ENCODE measurements at places on chromosomes 7 and 10.

- peak; percentile 33 for DNase-seq
Observed at GRCh38 chr10:32929634-32930033, 28.4 kb downstream of the ITGB1 start.

GRCh38 chr10:133107442-133107841, 19.7 kb downstream of the ADGRA1 start:
- no peak for DNase-seq

DNA sequence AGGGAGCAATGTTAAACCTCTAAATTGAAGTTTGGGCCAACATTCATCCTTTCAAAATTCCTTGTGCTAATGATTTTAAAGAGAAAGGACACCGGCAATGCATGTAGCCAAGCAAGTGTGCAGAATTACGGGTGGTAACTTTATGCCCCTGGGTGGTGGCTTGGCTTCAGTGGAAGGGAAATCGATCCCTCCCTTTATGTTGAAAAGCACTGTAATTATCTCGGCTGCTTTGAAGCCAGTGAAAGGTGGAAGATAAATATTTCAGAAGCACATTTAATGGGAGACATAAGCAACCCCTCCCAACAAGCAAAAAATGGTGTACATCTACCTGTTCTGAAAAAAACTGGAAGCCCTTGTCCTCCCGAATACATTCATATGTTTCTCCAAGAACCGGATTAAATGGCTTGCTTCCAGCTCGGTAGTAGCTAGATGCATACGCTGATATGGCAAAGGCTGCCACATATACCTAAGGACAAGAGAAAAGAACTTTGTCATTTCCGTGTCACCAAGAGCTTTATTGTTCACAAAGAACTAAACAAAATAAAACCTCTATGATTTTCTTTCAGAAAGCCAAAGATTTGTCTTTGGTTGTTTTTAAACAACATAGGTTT, 73.3 kb upstream of the GSDME start:
- no peak for DNase-seq

DNA sequence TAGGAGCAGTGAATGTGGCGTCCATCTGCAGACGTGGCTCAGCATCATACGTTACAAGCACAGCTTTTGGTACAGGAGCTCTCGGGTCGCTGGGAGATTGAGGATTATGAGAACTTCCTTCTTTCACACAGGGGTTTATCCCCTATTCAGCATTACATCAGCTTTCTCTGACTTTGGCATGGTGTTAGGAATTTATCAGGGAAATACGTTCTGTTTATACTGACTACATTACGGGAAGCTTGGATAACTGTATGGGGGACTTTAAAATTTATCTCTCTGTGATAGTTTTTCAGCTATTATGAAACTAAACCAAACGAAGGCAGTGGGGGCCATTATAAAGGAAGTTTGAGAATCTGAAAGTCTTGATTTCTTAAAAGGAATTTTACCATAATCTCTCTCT, 110.1 kb upstream of the INSYN2A start:
- DNase-seq = no peak

- DNase-seq = no peak
Observed at GRCh38 chr7:123571684-123572083, 14.1 kb upstream of the NDUFA5 start.

DNA sequence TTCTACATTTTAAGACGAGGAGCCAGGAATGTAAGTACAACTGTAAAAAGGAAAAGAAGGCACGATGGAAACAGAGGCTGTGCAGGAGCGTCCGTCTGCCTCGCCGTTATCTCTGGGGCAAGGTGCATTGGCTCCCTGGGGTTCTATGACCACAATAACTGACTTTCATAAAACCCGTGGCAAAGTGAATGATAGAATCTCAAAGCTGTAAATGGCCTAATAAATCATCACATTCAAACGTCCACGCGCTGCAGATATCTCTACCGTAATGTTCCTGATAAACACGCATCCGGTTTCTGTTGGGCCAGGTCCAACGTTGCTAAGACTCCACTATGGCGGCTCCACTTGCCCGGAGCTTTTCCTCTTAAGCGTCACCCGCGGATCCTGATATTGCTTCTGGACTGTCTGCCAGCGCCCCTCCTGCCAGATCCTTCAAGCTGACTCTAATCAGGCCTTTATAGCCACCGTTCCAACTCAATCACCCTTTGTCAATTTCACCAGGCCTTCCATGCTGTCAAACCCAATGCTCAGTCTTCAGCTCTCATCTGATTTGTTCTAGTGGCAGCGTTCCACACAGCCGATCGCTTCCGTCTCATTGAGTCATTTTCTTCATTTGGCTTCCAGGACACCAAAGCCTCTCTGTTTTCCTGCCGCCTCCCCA, 265.6 kb upstream of the FOXK1 start:
- DNase-seq = no peak

GRCh38 chr10:77756319-77757232, 119.0 kb upstream of the KCNMA1 start:
- no peak for DNase-seq

DNA sequence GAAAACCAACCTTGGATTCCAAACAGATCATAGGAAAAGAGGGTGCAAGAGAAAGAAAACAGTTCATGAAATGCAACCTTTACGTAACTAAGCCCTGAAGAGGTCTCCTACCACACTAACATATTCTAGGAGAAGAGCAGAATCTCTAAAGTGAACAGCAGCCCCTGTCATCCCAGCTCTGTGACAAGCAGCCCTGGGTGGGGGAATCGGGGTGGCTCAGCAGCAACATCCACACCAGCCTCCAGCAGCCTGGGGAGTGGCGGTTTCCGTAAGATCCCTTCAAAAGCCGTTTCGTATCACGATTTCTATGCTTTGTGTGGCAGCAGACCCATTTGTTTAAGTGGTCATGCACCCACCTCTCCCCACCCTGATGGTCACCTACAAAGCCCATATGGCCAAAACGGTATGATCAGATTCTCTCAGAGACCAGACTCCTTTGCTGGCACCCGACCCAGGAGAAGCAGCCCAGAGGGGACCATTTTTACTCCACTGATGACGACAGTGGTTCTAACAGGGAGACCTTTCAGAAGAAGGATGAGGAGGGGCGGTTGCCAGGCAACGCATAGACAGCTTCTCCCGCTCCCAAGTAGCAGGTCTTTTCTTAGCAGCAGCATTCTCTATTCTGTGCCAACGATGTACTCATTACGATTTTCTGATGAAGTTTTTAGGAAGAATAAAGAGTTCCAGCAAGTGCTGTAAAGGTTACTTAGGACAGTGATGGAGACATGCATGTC, 300.6 kb downstream of the DNAJB6 start:
- DNase-seq = no peak

GRCh38 chr10:113895018-113895417, 40.6 kb downstream of the NHLRC2 start:
- DNase-seq = no peak

- DNase-seq = no peak
Observed at GRCh38 chr10:16976803-16977202, 152.8 kb downstream of the CUBN start.

DNA sequence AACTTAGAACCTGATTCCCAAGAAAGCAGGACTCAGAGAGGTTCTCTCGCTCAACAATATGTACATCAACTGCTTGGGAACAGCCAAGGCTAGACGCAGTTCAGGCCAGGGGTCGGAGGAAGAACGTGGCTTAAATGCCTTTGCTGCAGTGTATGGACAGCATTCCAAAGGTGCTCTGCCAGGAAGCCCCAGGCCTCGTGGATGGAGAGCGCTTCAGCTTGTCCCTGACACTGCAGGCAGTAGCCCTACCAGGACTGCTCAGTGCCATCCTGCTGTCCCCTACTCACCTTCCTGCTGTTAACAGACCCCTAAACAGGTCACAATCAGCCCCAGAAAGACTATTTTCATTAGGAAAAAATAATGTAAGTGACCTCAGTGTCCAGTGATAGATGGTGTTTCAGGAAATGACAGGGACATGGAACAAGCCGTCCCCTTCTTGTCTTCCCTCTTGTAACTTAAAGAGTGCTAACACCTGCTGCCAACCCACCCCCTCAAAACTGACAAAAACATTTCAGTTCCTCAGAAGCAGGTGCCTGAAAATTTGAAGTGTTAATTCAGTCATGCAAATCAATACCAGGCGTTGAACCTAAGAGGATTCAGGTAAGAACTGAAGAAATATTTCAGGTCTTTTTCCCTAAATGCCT, 16.5 kb downstream of the CREB3L2 start:
- DNase-seq = no peak

DNA sequence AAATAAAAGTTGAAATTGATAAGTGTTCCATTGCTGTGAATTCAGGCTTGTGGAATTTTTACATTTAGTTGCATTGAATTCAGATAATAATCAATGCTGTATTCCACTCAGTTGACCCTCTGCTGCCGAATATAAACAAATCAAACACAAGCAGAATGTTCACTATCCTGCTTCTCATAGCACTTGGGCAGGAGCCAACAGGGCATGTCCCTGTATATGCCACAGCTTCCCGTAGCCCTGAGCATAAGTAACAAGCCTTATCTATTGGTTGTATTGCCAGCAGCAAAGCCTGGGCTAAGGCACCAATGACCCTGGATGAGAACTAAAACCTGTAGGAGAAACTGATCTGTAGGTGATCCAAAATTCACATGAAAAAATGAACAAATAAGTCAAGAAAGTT, 145.9 kb downstream of the ARHGAP12 start:
- no peak for DNase-seq

DNA sequence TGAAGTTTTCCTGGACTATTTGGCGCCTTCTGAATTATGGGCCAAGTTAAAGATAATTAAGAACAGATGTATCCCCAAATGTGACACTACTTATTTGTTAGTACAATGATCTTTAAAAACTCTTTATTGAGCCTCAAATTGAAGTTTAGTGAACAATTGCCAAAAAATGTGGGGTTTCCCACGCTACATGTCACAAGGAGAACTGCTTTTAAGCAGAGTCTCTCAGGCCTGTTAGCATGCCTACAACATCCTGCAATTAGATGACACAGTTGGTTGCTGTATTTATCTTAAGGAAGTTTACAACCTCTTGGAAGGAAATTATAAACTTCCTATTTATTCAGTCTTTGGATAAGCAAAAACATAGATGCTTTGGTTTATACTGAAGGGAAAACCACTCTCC, 733.0 kb downstream of the TNS3 start:
- no peak for DNase-seq
